ENCODE measurements at places on chromosomes 6 and 20.

DNA sequence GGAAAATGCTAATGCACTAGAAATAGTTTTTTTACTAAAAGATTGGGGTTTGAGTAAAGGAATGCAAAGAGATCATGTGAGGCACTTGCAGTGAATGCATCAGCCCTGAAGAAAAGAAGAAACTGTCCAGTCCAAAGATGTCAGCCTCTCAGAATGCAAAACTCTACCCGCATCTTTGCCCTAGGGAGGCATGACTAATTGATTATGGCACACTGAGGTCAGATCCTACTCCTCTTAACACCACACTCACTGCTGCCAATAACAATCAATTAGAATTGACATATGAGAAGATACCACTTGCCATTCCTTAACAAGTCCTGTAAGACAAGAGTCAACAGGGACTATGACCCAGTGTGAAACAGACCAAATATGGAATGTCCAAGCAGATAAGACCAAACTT lies 262.3 kb upstream of the PLN start:
- DNase-seq: no peak

DNA sequence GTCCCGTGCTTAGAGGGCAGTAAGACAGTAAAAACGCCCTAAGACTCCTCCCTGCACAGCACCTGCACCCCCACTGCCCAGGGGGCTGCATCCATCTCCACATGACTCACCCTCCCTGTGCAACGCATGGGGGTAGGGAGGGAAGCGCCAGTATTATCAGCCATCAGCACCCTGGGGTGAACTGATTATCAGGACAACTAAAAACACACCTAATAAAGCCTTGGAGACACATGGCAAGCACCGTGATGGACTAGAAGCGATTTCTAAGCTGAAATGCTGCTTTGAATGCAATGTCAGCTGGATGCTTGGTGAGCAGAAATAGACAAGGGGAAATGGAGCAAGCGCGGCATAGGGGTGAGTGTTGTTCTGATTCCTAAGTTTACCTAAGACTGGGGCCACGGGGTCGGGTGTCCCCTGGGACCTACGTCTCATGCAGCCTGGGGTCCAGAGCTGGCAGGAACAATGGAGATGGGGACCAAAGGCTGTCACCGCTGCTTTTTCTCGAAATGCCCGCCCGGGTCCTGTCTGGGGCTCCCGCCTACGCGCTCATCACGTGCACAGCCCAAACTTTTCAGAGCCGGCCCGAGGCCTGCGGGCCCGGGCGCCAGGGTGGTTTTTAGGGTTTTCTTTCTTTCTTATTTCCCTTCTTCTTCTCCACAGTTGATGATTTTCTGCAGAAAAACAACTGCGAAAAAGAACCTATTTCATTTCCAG lies 702 bp upstream of the TNFAIP3 start:
- no peak for DNase-seq

- no peak for DNase-seq
Observed at GRCh38 chr6:111727802-111728201, 122.1 kb upstream of the TRAF3IP2 start.

DNA sequence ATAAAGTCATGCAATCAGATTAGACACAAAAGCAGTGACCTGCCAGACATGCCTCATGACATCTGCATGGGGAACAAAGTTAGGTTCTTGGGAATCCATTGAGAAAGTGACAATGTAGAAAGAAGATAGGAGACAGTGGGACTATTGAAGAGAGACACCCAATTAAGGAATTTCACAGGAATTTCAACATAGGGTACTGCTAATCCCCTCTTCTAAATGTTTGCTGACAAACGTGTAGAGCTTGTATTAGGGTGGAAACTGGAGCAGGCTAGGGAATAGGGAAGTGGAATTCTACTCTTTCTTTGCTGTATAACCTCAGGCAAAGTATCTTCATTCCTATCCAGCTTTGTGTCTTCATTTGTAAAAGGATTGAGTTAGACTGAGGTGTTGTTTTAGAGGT lies 409.4 kb upstream of the SASH1 start:
- DNase-seq: no peak

DNA sequence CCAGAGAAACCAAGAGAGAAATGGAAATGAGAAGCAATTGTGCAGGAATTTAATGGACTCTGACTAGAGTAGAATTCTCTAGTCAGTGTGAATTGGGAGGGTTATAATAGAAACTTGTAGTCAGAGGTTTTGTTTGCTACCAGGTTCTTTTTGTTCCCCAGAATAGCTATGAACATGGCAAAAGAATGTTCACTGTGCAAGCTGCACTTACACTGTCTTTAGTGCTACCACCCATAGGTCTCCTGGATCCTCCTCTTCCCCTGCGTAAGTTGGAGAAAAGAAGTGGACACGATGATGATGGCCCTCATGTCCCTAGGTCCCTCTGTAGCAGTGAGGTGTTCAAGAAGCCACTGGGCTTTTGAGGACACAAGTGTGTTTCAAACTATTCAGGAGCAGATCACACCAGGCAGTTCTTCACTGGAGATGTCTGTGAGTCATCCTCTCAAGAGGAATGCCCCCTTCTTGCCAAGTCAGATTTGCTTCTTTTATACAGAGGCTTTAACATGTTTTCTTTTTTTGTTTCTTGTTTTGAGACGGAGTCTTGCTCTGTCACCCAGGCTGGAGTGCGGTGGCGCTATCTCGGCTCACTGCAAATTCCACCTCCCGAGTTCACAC lies 47.6 kb upstream of the SMIM8 start:
- peak; percentile 51 for DNase-seq

DNA sequence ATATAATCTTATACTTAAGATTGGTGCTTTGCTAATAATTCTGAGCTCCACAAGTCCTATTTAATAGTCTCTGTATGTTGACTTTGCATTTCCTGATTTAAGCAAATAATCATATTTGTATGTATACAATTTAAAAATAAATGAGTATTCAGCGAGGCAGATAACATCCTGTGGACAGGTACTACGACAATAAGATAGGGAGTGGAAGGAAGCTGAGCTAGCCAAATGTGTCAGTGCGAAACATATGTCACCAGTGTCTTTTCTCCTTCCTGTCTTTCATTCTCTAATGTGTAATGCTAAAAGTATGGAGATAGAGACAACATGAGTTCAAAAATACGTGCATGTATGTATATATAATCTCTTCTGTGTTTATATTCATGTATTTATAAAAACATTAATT lies 359.6 kb upstream of the KCNQ5 start:
- no peak for DNase-seq

DNA sequence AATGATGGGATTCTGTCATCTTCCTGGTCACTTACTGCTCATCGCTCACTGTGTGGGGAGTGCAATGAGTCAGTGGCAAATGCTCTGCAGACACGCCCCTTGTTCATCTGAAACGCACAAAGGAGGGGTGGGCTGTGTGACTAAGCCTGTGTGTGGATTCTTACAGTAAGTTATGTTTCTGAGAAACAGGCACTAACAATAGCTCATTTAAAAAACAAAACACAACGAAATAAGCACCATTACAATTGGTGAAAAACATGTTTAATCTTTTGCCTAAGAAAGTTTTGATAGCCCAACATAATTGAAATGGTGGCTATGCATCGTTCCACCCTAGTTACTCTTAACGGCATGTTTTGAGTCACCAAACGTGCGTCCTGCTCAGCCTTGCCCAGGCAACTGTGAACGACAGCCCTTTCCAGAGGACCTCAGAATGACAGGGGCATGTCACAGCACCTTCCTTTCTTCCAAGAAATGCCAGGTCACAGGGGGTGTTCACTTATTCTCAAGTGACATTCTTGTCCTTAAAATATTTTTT lies 118.4 kb upstream of the SGK1 start:
- DNase-seq: peak; percentile 84

- DNase-seq: no peak
Observed at GRCh38 chr6:160285541-160286105, 27.0 kb upstream of the SLC22A2 start.

DNA sequence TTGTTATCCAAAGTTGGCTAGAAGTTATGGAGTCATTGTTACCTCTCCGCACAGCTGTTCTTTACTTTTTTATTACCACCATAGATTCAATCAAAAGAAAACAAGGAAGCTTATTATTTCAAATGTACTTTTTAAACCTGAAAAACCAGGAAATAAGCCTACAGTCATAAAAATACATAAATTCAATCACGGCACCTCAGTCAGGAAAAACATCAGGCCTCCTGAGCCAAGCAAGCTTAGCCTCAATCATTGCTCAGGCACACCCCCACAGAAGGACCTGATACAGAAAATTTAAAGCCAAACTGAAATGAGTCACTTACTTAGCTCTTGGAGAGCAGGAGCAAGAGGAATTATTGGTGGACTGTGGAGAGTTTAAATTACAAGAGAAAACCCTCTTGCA lies 44.3 kb downstream of the MARCKS start:
- DNase-seq: no peak

- no peak for DNase-seq
Observed at GRCh38 chr20:50279988-50280850, 89.6 kb downstream of the CEBPB start.

GRCh38 chr6:317448-318144 lies 25.3 kb downstream of the DUSP22 start:
- no peak for DNase-seq
